ENCODE measurements at places on chromosomes 13 and 19.
A peak's percentile ranks its signal among the peaks of the same experiment; 100 is the strongest.

GRCh38 chr19:17778968-17779929, 15.7 kb upstream of the B3GNT3 start:
- no peak for DNase-seq

GRCh38 chr19:6278051-6278450, 1.7 kb downstream of the MLLT1 start:
- no peak for DNase-seq

GRCh38 chr19:16203256-16204004, 5.7 kb downstream of the AP1M1 start:
- no peak for DNase-seq

DNA sequence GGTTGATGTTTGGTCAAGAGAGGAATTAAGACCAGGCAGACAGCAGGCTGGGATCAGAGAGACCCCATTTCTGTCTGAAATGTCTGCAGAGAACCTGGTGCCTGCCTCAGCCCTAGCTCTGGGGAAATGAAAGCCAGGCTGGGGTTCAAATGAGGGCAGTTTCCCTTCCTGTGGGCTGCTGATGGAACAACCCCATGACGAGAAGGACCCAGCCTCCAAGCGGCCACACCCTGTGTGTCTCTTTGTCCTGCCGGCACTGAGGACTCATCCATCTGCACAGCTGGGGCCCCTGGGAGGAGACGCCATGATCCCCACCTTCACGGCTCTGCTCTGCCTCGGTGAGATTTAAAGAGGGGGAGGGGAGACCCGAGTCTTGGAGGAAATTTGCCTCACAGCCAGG, at the start of gene LILRB4:
LILRB4 (plus strand) TSS at position 256 of the 400 bp plus-strand sequence; CDS start at position 305, 49 bp downstream.
- no peak for DNase-seq

DNA sequence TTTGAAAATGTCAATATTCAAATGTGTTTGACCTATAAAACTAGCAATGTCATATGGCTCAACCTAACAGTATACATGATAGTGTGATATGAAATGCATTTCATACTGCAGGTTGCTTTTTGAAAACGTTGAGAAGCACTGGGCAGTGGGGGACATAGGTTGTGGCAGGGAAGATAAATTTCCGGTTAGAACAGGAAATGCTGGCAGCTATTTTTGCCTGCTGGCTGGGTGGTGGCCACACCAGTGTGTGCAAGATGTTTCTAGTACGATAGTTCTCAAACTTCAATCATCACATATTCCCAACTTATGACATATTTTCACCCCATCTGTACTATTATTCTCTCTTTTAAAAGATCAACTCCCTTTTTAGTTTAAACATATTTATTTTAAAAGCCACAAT, 17.2 kb downstream of the FXYD5 start:
- no peak for DNase-seq

DNA sequence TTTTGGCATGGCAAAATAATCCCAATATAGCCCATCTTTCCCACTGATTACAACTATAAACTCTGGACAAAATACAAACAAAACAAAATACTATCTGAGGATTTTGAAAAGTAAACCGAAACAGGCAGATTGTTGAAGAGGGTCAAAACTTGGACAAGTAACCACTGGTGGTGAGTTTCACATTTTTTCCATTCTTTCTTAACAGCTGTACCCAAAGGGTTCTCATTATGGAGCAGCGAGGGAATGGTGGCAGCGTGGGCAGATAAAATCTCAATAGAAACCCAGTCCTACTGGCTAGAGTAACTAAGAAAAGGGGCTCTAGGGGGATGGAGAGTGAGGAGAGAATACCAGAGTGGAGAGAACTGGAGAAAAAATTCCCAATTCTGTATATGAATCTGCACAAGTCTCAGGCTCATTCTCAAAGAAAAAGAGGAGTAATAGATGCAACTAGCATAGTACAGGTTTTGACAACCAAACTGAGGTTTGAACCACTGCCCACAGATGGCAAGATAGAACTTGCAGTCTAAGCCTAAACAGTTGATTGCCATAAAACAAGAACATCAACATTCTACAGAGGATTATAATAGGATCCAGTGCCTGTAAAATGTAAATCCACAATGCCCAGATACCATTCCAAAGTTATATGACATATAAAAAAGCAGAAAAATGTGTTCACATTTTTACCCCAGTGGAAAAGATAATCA, 284.5 kb downstream of the KCNRG start:
- DNase-seq, result no peak

- DNase-seq, result no peak
Observed at GRCh38 chr13:44117351-44117750, 237.6 kb downstream of the LACC1 start.

DNA sequence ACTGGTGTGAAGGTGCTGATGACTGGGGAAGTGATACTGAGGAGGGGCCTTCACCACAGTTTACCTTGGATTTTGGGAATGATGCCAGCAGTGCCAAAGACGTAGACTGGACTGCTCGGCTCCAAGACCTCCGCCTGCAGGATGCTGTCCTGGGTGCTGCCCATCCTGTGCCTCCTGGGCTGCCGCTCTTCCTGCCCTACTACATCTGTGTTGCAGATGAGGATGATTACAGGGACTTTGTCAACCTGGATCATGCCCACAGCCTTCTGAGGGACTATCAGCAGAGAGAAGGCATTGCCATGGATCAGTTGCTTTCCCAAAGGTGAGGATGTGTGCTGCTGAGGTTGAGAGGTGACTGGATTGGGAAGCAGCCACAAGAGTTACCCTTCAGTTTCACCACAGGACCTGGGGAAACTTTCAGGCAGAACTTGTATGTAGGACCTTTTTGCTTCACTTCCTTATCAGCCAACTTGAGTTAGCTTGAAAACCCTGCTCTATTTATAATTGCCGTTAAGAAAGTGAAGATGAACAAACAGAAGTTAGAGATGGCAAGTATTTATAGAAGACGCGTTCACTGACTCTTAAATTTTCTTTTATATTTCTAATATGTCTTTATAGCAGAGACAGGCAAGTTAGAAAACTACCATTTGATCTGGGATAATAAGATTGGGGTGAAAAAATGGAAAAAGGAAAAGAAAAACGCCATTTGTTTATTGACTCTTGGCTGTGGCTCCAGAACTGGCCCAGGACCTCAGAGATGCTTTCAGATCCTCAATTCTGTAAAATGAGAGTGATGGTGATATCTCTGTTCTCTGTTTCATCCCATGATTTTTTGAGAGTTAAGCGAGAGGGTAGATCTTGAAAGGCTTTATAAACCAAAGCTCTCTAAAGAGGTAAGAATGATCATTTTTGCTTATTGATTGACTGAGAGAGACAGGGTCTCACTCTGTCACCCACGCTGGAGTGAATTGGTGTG, 5.3 kb downstream of the PDCD2L start:
- DNase-seq, result no peak

DNA sequence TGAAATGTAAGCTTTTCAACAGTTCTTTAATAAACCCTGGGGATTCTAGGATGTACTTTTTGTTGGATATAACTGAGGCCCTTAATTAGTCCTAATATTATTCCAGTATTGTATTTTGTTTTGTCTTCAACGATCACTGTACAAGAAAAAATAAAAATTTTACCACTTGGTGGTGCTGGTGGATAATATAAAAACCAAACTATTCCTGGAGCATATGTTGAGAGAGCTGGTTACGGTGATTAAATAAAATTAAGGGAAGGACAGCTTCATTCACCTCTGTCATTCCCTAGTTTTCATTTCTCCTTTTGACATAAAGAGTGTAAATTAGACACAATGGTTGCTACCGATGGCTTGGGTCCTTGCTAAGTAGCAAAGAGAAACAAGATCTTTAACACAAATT, 598.6 kb upstream of the PCDH20 start:
- DNase-seq, result no peak

DNA sequence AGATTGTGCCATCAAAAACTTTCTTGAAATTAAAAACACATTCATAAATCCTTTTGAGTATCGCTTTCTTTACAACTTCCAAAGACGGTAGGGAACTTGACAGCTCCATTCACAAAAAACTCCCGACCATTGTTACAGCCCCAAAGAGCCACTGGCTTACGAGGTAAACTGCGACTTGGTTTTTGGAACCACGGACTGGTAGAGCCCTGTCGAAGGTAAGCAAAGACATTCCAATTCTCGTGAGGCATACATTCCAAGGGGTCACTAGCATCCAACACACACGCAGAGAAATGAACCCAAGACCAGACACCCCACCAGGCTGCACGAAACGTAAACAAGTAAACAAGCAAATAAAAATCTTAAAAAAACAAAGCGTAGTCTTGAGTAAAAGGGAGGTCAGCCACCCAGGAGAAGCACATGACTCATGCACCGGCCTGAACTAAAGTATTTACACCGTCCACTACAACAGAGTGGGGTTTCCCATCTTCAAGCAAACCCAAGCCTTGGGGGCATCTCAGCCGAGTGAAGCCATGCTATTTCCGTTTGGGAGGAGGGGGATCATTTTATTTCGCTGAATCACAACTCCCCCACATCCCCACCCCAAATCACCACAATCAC, 1.4 kb downstream of the BRD4 start:
- DNase-seq, result no peak

DNA sequence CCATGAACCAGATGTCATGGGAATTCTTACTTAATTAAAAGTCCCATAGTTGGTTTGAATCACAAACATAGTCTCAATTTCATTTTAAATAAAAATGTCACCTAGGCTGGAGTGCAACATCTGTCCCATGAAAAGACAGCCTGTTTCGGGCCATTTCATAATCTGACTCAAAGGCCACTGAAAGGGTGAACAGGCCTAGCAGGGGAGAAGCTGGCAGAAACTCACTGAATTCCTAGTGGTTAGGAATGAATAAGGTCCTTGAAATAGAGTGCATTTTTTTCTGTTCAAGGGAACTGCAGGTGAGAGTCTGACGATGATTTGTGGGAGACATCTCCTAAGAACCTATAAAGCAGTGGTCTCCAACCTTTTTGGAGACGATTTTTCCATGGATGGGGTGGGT, 44.0 kb upstream of the PCCA start:
- no peak for DNase-seq

DNA sequence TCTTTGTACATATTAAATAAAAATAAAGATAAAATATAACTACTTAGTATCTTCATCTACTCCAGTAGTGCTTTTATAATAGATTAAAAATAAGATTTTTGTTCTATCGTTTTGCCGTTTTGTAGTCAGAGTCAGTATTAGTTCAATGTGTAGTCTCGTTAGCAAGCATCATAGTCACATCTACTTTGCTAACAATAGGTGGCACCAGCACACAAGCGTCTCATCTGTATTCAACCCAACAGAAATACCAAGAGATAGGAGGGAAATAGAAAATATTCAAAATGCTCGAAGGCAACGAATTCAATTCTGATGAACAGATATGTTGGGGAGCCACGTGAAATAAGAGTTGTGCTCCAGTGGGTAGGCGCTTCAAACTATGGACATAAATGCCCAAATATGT, 21.4 kb upstream of the MICU2 start:
- DNase-seq, result peak; percentile 6

GRCh38 chr13:77528834-77529500, 6.5 kb upstream of the SCEL start:
- no peak for DNase-seq

DNA sequence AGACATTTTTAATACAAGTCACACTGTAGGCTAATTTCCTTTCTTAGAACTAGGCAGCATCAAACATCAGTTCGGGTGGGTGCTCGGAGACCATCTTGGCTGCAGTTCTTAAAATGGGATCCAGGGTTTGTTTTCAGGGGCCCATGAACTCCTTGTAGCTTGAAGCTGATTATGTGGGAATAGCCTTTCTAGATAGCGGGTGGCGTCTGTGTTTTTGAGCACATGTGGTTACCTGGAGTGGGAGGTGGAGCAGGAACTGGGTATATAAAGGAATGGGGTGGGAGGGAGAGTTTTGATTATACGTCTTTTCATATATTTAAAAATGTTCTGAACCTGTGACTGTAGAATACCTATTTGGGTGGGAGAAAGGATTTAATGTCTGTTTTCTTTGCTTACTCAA, 12.9 kb downstream of the CLPTM1 start:
- DNase-seq, result no peak

- DNase-seq, result no peak
Observed at GRCh38 chr13:19663416-19663979, 30.0 kb downstream of the MPHOSPH8 start.

DNA sequence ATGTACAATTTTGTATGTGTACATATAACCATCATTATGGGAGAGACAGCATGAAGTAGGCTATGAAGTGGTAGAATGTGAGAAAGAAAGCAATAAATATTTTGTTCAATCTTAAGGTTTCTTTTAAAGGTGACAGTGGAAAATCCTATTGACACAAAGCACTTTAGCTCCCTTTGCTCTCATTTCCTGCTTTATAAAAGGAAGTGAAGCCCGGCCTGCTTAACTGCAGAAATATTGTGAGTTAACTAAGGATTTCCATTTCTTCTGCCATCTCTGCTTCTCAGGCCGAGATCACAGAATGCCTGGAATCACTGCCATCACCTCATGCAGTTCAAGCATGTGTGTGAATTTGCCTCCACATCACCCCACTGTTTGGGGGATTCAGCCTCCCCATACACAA, 83.5 kb downstream of the FRY start:
- DNase-seq, result no peak

- no peak for DNase-seq
Observed at GRCh38 chr13:40812724-40813445, 23.5 kb downstream of the SLC25A15 start.

GRCh38 chr13:114234266-114234644, 442 bp upstream of the CDC16 start:
- DNase-seq, result no peak

DNA sequence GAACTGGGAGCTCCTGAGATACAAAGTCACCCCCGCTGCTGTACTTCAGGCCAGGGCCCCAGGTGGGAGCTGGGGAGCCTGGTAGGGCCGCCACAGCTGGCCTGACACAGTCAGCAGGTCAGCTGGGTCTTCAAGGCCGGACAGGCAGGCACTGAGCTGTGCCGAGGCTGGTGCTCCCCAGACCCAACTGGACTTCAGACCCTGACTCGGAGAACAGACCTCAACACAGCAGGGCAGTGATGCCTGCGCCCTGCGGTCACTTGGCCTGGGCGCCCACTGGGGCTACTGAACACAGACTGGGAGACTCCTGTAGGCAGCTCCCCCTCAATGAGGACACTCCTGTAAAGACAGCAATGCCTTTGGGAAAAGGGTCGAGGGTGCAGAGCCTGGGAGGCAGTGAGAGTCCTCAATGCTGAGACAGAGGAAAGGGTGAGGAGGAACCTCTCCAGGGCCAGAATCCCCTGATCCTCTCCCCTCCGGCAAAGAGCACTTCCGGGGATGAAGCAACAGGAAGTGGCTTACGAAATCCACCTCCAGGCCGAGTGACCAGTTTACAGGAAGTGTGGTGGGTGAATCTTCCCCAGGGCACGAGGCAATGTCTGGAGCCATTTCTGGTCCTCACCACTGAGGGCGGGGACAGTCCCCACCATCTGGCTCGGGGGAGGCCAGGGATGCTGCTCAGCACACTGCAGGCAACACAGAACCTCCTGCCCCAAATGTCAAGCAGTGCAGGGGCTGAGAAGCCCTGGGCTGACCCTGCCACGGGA, 40.8 kb upstream of the ISYNA1 start:
- DNase-seq, result peak; percentile 83

GRCh38 chr19:8702350-8702749, 3.8 kb upstream of the ACTL9 start:
- DNase-seq, result peak; percentile 73
